Retina (tissue), 1 donor: ENCODE measurements at places on chromosomes 3 and 15.

- DNase-seq = peak; percentile 95
Observed at GRCh38 chr3:133805702-133806475, at the start of gene SRPRB. SRPRB (plus strand) TSS chr3:133805815; CDS start chr3:133805849, 34 bp downstream.

- no peak for DNase-seq
Observed at GRCh38 chr15:33132233-33132580, 62.3 kb downstream of the FMN1 start.

DNA sequence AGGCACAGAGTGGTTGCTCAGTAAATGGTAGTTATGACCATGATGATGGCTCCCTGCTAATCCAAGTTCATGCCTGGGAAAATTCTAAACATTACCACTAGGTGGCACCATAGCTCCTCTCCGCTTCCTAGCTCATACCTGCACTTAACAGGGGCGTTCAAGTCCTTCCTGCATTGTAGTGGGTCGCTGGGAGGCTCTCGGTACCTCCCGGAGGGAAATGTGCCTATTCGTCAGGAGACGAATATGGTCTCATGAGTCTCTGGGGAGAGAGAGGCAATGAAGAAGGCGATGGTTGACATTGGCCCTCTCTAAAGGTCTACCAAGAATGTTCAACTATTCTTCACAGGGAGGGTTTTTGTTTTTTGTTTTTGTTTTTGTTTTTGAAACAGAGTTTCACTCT, 10.9 kb downstream of the MESP1 start:
- DNase-seq = peak; percentile 79

GRCh38 chr3:11282250-11283138, 10.3 kb downstream of the ATG7 start:
- DNase-seq = peak; percentile 33

GRCh38 chr3:147538034-147538433, 128.9 kb downstream of the ZIC1 start:
- DNase-seq = no peak

DNA sequence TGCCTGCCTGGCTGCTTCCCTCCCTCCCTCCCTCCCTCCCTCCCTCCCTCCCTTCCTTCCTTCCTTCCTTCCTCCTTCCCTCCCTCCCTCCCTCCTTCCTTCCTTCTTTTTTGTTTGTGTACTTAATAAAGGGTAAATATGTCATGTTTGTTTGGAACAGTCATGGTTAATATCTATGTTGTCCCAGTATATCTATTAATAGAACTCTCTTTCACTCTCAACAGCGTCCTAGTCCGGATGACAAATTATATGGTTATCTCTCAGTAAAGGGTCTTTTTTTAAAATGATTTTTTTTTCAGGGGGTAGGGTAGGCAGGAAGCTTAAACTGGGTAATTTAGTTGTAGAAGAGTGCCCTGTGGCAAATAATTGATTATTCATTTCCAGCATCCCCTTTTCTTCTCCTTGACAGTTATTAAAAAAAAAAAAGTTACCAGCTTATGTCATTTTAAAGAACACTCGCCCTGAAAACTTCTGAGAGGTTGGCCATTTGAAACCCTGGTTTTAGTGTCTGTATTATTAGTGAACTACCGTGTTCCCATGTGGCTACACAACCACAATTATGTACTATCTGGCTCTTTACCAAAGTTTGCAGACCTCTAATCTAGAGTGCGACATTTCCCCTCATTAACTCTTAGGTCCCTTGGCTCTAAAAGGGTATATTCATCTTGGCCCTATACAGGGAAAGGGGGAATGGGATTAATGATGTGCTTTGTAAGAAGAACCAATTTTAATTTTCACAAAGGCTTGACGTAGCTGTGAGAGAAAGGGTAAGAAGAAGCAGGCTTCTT, 13.7 kb downstream of the TAGLN3 start:
- DNase-seq = no peak

GRCh38 chr15:62035256-62035924, 24.9 kb downstream of the VPS13C start:
- DNase-seq = no peak

GRCh38 chr3:53790470-53790869, 55.7 kb downstream of the CHDH start:
- no peak for DNase-seq

DNA sequence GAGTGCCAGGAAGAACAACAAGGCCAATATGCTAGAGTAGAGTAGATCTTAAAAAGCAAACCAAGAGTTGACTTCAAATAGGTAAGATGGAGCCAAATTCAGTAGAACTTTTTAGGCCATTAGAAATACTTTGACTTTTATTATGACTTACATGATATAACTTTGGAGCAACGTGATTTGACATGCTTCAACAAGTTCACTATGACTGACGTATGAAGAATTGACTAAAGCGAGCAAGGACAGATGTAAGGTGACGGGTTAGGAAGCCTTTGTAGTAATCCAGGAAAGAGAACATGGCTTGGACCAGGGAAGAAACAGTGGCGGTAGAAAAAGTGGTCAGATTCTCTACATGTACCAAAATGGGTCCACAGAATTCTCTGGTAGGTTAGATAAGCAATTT, 4.9 kb upstream of the ZNF385D start:
- DNase-seq = no peak
